Esophagus squamous epithelium (tissue), 5 donors: ENCODE measurements at places on chromosomes 7 and 10.

DNA sequence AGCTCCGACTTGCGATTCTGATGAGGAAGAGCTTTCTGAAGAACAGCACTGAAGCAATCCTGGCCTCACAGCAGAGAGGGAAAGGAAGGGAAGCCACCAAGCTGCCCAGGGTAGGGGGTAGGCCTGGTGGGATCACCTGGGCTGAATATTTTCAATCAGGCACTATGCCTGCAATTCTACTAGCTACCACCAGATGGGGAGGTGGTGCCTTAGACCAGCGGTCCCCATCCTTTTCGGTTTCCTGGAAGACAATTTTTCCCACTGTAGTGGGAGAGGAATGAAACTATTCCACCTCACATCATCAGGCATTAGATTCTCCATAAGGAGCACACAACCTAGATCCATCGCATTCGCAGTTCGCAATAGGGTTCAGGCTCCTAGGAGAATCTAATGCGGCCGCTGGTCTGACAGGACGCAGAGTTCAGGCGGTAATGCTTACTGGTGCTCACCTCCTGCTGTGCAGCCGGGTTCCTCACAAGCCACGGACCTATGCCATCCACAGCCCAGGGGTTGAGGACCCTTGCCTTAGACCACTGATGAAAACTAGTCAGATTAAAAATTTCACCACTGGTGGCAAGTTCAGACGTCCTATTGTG, 2.7 kb downstream of the LRRC20 start:
- no peak for DNase-seq

DNA sequence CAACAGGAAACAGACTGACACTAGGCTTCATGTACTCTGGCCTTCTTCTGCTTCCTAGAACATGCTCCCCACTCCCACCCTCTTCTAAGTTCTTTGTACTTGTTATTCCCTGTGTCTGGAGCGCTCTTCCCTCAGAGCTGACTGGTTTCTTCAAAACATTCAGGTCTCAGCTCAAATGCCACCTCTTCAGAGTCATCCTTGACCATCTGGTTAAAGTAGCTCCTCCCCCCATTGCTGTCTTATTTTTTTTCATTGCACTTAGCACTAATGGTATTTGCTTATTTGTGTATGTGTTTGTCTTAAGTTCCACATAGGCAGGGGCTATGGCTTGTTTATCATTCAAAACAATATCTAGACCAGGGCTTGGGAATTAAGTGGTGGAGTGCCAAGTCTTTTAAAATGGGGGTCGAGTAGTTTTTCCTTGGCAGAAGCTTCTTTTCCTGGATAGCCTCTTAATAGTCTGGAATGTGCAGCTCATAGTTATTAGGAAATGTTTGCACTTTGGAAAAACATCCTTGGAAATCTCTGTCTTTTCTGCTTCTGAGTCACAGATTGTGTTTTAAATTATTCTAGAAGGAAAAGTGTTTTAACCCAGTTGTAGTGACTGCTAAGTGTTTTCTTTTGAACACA, 60.0 kb downstream of the RALA start:
- DNase-seq = no peak

DNA sequence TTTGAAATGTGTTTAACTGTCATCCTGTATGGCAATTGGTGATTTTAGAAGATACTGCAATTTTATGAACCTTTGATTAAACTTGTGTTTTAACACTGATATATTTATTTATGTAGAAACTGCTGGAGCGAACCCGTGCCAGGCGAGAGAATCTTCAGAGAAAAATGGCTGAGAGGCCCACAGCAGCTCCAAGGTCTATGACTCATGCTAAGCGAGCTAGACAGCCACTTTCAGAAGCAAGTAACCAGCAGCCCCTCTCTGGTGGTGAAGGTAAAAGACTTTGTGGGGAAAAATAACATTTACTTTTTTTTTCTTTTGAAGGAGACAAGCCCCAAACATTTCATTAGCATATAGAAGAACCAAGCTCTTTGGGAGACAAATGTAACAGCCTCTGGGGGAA, 6.5 kb downstream of the ANLN start:
- no peak for DNase-seq

DNA sequence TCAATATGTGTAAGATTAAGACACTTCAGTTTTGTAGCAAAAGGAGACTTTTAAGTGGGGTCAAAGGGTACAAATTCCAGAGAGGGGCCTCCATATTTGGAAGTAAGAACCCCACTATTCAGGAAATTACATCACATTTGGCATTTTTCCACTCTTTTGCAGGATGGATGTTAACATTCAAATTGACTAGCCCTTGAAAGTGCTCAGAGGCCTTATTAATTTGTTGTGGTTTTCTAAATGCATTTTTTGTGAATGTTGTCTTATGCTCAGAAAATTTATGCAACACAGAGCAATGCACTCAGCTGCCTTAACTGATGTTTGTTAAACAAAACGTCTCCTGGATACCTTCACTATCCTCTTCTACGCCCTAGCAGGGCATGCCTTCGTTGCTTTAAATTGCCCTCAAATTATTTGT, 50.9 kb upstream of the PDLIM1 start:
- DNase-seq = no peak

- DNase-seq = no peak
Measured at GRCh38 chr7:145293228-145293701, 457.4 kb upstream of the TPK1 start.

DNA sequence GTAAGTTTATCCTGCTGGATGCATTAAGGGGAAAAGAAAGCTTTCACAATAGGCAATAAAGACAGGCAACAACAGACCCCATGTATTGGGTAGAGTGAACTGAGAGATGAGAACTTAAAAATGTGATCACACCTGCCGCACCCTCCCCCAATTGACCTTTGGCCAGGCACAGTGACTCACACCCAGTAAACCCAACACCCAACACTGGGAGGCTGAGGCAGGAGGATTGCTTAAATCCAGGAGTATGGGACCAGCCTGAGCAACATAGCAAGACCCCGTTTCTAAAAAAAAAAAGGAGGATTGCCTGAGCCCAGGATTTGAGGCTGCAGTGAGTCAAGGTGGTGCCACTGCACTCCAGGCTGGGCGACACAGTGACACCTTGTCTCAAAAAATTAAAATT, 86.9 kb downstream of the MPP7 start:
- no peak for DNase-seq

GRCh38 chr10:110540031-110540430, 27.5 kb upstream of the SMC3 start:
- DNase-seq = no peak

DNA sequence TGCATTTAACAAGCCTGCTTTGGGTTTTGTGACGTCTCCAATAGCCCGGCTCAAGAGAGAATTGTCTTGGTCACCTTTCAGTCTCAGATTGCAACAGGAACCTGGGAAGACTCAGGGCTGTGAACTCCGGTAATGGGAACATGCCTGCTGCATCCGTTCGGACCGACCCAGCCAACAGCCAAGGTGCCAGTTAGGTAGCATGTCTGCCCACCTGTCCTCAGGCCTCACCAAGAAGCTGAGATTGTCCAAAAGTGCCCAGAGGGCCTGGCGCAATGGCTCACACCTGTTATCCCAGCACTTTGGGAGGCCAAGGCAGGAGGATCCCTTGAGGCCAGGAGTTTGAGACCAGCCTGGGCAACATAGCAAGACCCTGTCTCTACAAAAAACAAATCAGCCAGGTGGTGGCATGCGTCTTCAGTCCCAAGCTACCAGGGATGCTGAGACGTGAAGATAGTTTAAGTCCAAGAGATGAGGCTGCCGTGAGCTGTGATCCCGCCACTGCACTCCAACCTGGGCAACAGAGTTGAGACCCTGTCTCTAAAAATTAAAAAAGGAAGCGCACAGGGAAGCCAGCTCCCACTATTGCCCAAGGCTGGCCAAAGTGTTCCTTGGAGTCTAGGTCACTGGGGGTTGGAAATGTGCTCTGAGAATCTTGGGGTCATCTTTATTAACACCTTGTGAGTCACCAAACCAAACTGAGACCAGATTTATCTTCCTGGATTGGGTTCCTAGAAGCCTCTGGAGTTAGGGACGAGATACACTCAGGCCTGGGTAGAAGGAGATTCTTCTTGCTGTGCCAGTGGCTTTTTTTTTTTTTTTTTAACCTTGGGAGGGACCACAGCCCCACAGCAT, 26.9 kb downstream of the BAG3 start:
- no peak for DNase-seq

GRCh38 chr7:112172870-112173567, 33.2 kb downstream of the DOCK4 start:
- DNase-seq = no peak

- no peak for DNase-seq
Measured at GRCh38 chr10:113057948-113058522, 108.0 kb downstream of the TCF7L2 start.

DNA sequence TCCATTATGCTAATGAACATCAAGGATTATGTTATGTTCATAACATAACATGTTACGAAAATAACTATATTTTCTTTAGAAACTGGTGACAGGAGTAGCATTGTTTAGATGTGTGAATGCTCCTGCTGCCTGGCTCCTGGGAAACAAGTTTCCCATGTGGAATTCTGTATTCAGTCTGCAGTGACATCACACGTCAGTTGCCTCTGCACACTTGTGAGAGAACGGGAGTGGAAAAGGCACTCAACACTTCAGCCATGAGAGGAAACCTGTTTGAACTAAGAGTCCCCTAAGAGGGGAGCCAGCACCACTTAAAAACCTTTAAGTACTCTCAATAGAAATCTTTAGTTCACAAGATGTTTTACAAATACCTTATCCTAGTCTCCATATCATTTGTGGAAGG, 140.3 kb upstream of the FAM20C start:
- DNase-seq = no peak

- DNase-seq = no peak
Measured at GRCh38 chr10:113527211-113527906, 25.5 kb upstream of the HABP2 start.
